H9 (cell line): ENCODE measurements at places on chromosomes 1 and 21. TPM values are rescaled to one million over a fixed set of nuclear protein-coding genes. Genes with fewer than 3 reads are reported as not detected.

The EFNA4 gene
- 11.7 and 11.8 TPM in 2 replicates for total RNA-seq

The CFHR1 gene
- total RNA-seq = not detected in 2 replicates

The NBPF4 gene
- not detected in 2 replicates for total RNA-seq

The PPP1R8 gene
- 58.8 and 59.9 TPM in 2 replicates for total RNA-seq

The MX2 gene
- total RNA-seq = 1.8 and 1.9 TPM in 2 replicates

The FCGR3A gene
- total RNA-seq = not detected in 2 replicates

The MYBPH gene
- total RNA-seq = not detected in 2 replicates

The NUDT4B gene
- total RNA-seq = not detected in 2 replicates

The C1orf56 gene
- 3.6 and 4.8 TPM in 2 replicates for total RNA-seq

The SPRR5 gene
- not detected in 2 replicates for total RNA-seq

The SGIP1 gene
- total RNA-seq = 1.5 and 1.6 TPM in 2 replicates

The S100A8 gene
- total RNA-seq = not detected in 2 replicates

The OR10Z1 gene
- total RNA-seq = not detected in 2 replicates

The ALPL gene
- 84.8 and 92.9 TPM in 2 replicates for total RNA-seq

The DUSP12 gene
- total RNA-seq = 23.2 and 28.0 TPM in 2 replicates

The PADI2 gene
- 3.0 and 3.9 TPM in 2 replicates for total RNA-seq

The CLIC6 gene
- 0.90 and 1.3 TPM in 2 replicates for total RNA-seq

The DPH5 gene
- 49.4 and 51.7 TPM in 2 replicates for total RNA-seq
